ENCODE measurements at places on chromosomes 11 and 22. TPM values are rescaled to one million over a fixed set of nuclear protein-coding genes. Genes with fewer than 3 reads are reported as not detected.
A peak's percentile ranks its signal among the peaks of the same experiment; 100 is the strongest.

- no peaks in the 10 kb centered on the region for H3K27me3 ChIP-seq
- no peak for DNase-seq
- H3K4me1 ChIP-seq, result no peaks in the 10 kb centered on the region
- no peak overlapping the region for H3K27ac ChIP-seq
- H3K36me3 ChIP-seq, result no peaks in the 10 kb centered on the region
These were observed 65.2 kb downstream of the ALX4 start for GRCh38 chr11:44244639-44245310.

DNA sequence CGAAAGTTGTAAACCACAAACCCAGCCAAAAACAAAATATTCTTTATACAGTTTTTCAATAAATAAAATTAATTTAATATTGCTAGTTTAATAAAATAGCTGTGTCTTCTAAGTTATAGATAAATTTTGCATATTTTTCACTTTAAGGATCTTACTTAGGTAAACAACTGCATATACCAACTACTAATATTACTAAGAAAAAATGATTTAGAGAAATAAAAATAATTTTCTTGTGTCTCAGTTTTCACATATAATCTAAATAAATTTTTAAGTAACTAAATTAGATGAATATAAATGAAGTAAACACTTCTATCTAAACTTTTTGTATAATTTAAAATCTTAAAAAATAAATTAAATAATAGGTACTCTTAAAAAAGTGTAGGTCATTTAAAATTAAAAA lies 67.1 kb upstream of the TOP3B start:
- H3K27ac ChIP-seq, result no peak overlapping the region
- no peaks in the 10 kb centered on the region for H3K27me3 ChIP-seq
- no peak for DNase-seq

DNA sequence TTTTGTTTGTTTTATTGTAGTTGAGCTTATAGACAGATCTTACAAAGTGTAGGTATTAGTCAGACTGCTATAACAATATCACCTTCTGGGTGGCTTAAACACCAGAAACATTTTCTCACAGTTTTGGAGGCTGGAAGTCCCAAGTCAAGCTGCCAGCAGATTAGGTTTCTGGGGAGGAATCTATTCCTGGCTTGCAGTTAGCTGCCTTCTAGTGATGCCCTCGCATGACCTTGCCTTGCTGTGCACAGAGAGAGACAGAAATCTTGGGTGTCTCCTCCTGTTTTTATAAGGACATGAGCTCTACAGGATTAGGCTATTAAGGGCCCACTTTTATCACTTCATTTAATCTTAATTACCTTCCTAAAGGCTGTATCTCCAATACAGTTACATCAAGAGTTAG lies 1635.2 kb downstream of the FAM181B start:
- no peak overlapping the region for H3K4me3 ChIP-seq
- no peak overlapping the region for H3K27ac ChIP-seq
- no peaks in the 10 kb centered on the region for H3K4me1 ChIP-seq
- DNase-seq, result no peak
- H3K36me3 ChIP-seq, result no peaks in the 10 kb centered on the region

DNA sequence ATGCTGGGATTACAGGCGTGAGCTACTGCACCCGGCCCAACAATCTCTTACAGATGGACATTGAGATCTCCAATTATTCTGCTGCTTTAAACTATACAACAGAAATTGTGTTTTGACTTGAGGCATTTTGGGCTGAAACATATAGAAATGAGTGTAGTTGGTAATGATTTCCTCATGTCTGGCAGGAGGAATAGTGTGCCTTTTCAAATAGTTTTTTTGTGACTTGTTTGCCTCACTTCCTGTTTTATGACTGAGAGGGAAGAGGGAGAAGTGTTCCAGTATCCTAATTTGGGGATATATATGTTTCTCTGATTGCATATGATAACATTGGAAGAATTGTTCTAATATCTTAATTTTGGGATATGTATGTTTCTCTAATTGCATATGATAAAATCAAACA lies 40.2 kb downstream of the EP300 start:
- no peaks in the 10 kb centered on the region for H3K27me3 ChIP-seq
- H3K4me1 ChIP-seq, result no peaks in the 10 kb centered on the region
- H3K36me3 ChIP-seq, result peaks cover 83% of the 10 kb centered on the region

GRCh38 chr11:57426929-57427726 lies at the start of gene SLC43A3:
SLC43A3 (minus strand) TSS chr11:57427121; CDS start chr11:57426172, 949 bp downstream.
- peaks cover 36% of the 10 kb centered on the region for H3K4me1 ChIP-seq
- peak within 1 kb of the TSS; percentile 62 for H3K27ac ChIP-seq
- peak within 1 kb of the TSS; percentile 56 for H3K4me3 ChIP-seq
- DNase-seq, result peak; percentile 27
- peaks cover 5% of the 10 kb centered on the region for H3K36me3 ChIP-seq
- H3K27me3 ChIP-seq, result no peaks in the 10 kb centered on the region

DNA sequence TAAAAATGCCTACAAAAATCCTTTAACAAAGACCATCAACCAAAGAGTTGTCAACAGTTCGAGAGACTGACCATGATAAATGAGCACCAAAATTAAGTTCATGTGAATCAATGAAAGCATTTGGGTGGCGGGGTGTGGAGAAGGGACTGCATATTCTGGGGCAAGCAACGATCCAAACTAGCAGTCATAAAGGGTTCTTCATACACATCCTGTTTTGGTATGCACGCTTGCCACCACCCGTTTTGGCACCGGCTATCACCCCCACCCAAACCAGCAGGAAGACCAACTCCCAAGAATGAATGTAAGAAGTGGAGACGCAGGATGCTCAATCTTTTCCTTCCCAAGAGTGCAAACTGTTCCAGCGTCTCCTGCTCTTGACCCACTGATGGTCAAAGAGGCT lies 80.8 kb downstream of the SGSM3 start:
- H3K4me1 ChIP-seq, result peaks cover 58% of the 10 kb centered on the region
- peak overlapping the region; percentile 40 for H3K4me3 ChIP-seq
- peak; percentile 38 for DNase-seq

HOATZ gene
- not detected for polyA plus RNA-seq

Measured in naive thymus-derived CD4-positive, alpha-beta T cell (primary cell).